ENCODE measurements at places on chromosomes 7 and 10.

- DNase-seq, result no peak
These were observed 30.1 kb upstream of the TM9SF3 start for GRCh38 chr10:96616961-96617360.

- no peak for DNase-seq
These were observed 24.1 kb upstream of the ADCYAP1R1 start for GRCh38 chr7:31028006-31028405.

GRCh38 chr10:100739517-100740368 is 5.6 kb upstream of the PAX2 start:
- DNase-seq, result no peak

DNA sequence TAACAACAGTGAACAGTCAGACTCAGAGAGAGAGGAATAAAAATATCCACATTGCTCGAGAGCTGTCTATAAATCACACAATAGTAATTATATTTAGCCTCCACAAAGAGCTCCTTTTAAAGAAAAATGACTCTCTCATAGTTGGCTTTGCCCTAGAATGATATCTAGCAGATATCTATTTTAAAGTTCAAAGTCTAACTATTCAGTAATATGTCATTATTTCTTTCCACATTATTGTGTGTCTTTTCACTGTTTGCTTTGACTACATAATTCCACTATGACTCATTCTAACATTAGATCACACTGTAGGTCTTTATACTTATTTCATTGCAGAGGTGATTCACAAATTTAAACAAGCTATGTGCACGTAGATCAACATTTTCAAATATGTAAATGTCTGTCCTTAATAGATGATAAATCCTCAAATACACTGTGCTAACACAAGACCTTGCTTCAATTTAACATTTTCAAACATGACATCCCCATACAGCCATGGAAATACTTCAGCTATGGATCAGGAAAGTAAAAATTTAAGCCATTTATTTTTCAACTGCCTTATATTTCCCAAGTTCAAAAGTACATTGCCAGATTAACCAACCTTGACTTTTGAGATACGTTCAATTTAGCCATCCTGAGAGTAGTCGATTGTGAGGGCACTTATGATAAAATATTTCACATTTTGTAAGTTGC is 99.9 kb upstream of the AKR1E2 start:
- no peak for DNase-seq

GRCh38 chr10:114932225-114932624 is 5.8 kb upstream of the TRUB1 start:
- no peak for DNase-seq
